ENCODE measurements at places on chromosomes 4 and X. TPM values are rescaled to one million over a fixed set of nuclear protein-coding genes. Genes with fewer than 3 reads are reported as not detected.
A peak's percentile ranks its signal among the peaks of the same experiment; 100 is the strongest.

FAM241A gene
- polyA plus RNA-seq: 2.9 TPM

FRMD7 gene
- polyA plus RNA-seq: not detected

FGA gene
- 579 TPM for polyA plus RNA-seq

GAGE12E gene
- not detected for polyA plus RNA-seq

SYTL5 gene
- polyA plus RNA-seq: 1.2 TPM

FREM3 gene
- polyA plus RNA-seq: not detected

PDZD4 gene
- polyA plus RNA-seq: 1.4 TPM

- peak; percentile 52 for DNase-seq
Observed at GRCh38 chr4:77881460-77882295, 19.0 kb downstream of the MRPL1 start.

GRCh38 chr4:37639551-37640285 is 46.5 kb downstream of the RELL1 start:
- DNase-seq: no peak

- DNase-seq: no peak
Observed at GRCh38 chr4:43690116-43690515, 758.5 kb downstream of the KCTD8 start.

GRCh38 chrX:10011991-10012390 is 44.8 kb downstream of the CLDN34 start:
- no peak for DNase-seq

- DNase-seq: no peak
Observed at GRCh38 chrX:28549838-28550237, 37.4 kb upstream of the IL1RAPL1 start.

- no peak for DNase-seq
Observed at GRCh38 chr4:15799701-15800100, 21.6 kb downstream of the CD38 start.

GRCh38 chr4:100582146-100582545 is 64.3 kb upstream of the EMCN start:
- no peak for DNase-seq

DNA sequence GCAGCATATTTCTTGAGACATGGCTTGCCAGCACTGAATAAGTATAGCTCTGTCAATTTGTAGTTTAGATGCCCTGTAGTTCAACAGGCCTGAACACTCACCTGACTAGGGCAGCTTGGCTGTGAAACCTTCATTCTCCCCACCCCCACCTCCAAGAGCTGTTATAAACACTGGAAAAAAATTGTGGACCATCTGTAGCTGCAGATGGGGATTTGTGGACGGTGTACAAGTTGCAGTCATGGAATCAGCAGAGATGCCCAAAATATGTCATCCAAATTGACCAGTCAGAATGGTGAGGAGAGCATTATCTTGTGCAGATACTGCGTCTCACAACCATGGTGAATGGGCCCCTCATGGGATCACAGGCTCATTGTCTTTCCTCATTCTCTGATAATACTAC is 76.2 kb upstream of the PAQR3 start:
- no peak for DNase-seq

DNA sequence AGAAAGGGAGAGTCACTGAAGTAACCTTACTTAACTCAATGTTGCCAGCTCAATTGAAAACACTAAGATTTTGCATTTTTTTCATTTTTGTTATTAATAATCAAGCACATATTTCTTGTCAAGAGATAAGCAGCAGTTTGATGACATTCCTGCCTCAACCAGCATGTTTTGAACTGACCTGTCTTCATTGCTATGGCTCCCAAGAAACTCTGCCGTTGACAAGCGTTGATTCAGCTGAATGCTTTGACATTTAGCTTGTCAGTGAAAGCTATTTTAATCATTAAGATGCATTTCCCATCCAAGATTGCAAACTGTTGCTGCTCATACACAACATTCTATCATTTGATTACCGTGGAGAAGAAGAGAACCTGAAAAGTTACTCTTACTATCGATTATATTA is 5.9 kb downstream of the NAA11 start:
- DNase-seq: no peak

DNA sequence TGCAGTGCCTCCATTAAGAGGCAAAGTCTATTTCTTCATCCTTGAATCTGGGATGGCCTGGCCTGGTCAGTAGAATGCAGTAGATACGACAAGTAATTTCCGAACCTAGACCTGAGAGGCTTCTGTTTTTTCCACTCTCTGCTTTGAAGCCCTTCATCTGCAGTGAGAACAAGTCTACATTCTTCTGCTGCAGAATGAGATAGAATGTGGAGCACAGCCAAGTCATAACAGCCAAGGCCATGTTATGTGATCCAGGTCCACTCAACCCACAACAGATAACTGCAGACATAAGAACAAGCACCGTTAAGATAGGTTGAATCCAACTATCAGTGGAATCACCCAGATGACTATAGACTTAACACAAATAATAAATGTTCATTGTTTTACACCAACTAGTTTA is 1297.7 kb downstream of the C4orf33 start:
- no peak for DNase-seq

GRCh38 chrX:150429594-150429993 is 66.5 kb downstream of the MAMLD1 start:
- DNase-seq: no peak

GRCh38 chr4:75718529-75718928 is 5.8 kb upstream of the USO1 start:
- no peak for DNase-seq

All from hepatocyte (in vitro differentiated cells).